ENCODE measurements at places on chromosomes 3 and 15. TPM values are rescaled to one million over a fixed set of nuclear protein-coding genes. Genes with fewer than 3 reads are reported as not detected.

DNA sequence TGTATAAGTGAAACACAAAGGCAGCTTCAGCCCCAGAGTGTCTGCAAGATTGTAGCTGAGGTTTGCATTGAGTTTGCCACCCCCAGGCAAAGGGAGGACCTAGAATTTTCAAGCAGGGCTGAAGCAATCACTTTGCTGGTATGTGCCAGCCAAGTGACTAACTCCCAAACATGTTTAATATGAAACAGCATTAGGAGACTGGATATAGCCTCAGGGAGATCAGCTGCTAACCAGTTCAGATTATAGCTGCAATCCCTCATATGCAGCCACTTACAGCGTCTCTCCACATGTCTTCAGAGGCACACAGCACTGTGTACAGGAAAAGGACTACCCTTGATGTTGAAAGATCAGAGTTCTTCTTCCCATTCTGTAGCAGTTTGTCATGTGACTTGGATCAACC lies 38.4 kb upstream of the PPP2R3A start:
- no peak for DNase-seq

DNA sequence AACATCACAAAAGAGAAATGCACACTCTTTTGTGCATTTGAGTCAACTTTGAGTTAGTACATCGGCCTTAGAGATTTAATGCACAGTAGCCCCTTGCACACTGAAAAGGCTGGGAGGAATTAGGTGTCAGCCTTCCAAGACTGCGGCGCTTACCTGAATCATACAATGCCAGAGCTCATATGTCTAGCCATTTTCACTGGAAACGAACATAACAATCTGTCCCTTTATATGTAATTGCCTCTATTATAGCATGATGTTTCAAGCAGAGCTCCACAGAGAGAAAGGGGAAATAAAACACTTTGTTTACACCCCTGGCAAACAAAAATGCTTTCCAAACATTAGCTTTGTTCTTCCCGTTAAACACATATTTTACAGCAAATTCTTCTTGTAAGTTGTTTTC lies 315.7 kb upstream of the SLCO3A1 start:
- DNase-seq: no peak

DNA sequence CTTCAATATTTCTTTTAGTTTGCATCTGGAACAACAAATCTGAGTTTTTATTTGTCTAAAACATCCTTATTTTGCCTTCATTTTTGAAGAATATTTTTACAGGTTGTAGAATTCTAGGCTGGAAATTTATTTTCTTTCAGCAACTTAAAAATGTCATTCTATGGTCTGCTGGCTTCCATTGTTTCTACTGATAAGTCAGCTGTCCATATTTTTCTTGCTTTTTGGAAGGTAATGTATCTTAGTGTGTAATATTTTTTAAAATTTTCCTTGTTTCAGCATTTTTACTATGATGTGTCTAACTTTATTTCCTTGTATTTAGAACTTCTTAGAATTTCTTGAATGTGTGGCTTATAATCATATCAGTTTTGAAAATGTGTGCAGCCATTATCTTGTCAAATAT lies 37.0 kb downstream of the SEMA6D start:
- no peak for DNase-seq

DNA sequence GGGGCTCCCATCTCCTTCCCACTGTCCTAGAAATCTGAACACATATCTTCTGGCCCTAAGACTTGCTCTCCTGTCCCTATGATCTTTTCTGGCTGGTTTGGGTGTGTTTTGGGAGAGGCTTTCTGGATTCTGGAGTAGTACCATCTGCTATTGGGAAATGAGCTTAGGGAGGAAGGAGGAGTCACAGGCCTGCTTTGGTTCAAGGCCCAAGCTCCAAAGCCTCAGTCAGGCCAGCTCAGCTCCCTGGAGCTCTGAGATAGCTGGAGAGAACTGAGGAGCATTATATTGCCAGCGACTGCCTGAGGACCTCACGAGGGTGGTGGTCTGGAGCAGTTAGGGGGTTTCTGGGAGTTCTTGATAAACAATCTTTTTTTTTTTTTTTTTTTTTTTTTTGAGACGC lies 18.7 kb downstream of the RASGRF1 start:
- DNase-seq: no peak

DNA sequence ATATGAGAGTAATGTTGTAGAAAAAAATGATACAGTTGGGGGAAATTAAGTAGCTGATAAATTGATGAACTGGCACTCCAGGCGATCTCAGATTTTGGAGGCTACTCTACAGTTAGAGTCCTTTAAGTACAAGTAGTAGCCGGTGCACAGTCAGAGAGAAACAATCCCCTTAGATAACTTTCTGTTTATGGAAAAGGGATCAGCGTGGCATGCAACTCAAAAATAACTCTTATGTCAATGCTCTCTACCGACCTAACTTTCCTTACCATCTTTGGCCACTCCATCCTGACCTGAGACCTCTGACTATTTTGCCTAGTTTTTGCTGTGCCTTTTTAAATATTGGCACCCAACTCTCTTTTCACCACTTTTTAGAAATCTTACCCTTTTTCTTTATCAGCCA lies 299.6 kb downstream of the UNC13C start:
- DNase-seq: no peak

- DNase-seq: no peak
Measured at GRCh38 chr15:31353931-31354330, 27.3 kb downstream of the KLF13 start.

- DNase-seq: peak; percentile 37
Measured at GRCh38 chr3:60594025-60594424, 657.2 kb downstream of the FHIT start.

DNA sequence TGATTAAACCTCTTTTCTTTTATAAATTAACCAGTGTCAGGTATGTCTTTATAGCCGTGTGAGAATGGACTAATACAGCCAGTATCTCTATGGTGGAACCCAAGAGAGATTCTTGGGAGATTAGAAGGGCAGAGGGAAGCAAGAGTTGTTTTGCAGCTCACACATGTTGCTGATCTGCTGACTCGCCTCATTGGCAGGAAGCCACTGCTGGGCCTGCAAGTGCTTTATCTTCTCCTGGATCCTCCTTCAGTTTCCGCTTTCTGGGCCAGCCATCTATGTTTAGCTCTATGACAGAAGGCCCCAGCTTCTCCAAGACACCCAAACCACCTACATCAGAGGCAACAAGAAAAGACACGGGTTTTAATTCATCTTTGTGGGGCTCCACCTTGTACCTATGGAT lies 23.4 kb upstream of the GALNT15 start:
- DNase-seq: peak; percentile 42

DNA sequence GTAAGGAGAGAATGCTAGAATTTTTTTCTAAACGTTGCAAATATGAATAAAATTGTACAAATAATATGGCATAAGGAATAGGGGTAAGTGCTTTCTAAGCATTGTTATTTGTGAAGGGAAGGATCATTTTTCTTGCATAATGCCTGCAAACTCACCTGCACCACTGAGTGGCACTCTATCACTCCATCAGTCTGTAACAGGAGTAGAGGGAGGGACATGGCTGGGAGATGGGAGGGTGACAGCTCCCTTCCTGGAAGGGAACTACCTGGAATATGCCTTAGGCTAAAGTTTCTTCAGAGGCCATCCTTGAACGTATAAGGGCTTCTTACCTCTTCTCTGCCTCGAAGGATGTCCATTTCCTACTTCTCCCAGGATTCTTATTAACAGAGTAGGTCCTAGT lies 3.0 kb downstream of the NAALADL2 start:
- DNase-seq: no peak

DNA sequence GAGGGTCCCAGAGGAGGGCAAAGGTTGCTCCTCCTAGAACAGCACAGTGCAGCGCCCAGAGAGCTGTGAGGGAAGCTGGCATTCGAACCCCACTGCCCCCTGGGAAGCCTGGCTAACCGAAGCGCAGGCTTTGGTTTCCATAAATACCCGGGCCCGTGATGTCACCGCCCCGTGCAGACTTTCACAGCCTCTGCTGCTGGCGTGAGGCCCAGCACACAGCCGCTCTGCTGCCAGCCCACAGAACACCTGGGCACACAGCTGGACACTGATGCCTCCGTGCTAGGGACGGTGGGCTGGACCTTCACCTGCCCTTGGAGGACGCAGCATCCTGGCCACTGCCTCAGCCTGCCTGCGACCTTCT lies 1.0 kb downstream of the IQSEC1 start:
- peak; percentile 56 for DNase-seq

GRCh38 chr15:26081758-26082220 lies 218.7 kb upstream of the ATP10A start:
- DNase-seq: no peak

DNA sequence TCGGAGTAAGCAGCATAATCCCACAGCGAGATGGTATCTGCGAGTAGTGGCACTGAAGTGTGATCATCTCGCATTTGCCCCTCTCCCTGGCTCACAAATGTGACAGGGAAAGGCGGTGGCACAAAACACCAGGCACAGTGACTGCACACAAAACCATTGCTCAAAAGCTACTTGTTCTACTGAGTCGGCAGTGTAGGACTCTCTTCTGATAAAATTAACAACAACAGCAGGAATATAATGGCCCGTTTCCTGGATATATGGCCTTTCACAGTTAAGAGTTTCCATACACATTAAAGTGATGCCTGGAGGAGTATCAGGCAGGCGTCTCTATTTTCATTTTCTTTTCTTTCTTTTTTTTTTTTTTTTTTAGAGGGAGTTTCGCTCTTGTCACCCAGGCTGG lies 69.0 kb downstream of the MYO1E start:
- no peak for DNase-seq

DNA sequence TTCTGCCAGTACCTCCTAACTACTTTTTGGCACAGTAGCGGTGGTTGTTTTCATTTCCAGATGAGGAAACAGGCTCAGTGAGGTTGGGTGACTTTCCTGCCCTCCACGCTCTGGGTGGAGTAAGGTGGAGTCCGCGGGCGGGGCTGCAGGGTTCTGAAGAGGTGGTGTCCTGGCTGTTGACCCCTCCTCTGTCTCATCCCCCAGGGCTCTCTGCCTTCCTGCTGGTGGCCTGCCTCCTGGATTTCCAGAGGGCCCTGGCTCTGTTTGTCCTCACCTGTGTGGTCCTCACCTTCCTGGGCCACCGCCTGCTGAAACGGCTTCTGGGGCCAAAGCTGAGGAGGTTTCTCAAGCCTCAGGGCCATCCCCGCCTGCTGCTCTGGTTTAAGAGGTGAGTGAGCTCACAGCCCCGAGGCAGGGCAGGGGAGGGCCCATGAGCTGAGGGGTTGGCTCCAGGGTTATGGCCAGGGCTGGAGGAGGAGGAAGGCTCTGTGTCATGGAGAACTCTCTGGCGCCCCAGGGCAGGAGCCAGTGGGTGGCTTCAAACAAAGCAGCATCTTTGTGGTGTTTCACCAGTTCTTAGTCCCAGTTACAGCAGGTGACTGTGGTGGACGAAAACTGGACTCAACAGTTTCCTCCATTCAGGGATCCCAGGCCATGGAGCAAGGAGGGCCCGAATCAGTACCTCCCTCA lies 10.4 kb downstream of the SLC28A1 start:
- DNase-seq: no peak

DNA sequence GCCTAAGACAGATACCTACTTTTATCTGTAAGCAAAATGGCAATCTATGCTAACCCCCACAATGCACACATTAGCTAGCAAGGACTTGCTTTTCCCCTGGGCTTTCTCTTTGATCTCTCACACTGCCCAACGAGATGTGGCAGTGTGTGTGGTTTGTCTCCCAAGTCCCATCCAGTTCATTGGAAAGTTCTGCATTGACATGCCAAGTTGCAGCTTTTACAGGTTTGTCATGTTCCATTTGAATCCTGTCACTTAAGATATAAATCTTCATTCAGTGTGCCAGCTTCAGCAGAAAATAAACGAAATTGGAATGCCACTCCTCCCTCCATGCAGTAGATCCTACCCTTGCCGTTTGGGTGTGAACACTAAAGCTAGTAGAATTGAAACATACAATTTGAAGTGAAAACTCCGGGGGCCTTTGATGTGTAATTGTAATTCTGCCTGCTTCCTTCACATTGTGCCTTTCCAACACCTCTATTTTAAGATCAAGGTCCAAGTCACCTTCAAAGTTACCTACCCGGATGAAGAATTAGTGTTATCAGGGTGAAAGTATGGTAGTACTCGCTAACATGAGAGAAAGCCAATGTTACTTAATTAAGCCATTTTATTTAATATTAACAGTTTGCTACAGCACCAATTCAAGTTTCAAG lies 130.9 kb upstream of the BHLHE40 start:
- DNase-seq: no peak

DNA sequence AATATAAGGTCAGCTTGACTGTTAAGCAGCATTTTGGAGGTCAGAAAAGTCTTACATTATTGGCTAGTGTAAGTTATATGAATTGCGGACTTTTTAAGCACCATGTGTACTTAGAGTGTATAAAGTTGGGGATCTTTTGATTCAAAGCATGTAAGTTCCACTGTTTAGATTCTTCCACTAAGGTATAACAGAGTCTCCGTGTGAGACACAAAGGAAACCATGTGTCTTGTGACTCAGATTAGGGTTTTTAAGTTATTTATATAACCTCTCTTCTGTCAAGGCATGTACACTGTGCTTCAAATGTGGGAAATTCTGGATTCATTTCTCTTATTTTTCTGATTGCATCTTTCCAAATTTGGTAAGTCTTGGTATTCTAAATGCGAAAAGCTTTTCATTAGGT lies 143.5 kb upstream of the SOX2 start:
- DNase-seq: no peak

- no peak for DNase-seq
Measured at GRCh38 chr3:57948080-57948671, 60.0 kb upstream of the FLNB start.

DNA sequence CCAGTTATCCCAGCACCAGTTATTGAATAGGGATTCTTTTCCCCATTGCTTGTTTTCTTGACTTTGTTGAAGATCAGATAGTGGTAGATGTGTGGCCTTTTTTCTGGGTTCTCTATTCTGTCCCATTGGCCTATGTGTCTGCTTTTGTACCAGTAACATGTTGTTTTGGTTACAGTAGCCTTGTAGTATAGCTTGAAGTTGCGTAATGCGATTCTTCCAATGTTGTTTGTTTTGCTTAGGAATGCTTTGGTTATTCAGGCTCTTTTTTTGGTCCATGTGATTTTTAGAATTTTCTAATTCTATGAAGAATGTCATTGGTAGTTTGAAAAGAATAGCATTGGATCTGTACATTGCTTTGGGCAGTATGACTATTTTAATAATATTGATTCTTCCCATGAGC lies 94.3 kb upstream of the CHMP2B start:
- DNase-seq: no peak

- no peak for DNase-seq
Measured at GRCh38 chr3:87267953-87268645, 8.3 kb downstream of the POU1F1 start.

DNA sequence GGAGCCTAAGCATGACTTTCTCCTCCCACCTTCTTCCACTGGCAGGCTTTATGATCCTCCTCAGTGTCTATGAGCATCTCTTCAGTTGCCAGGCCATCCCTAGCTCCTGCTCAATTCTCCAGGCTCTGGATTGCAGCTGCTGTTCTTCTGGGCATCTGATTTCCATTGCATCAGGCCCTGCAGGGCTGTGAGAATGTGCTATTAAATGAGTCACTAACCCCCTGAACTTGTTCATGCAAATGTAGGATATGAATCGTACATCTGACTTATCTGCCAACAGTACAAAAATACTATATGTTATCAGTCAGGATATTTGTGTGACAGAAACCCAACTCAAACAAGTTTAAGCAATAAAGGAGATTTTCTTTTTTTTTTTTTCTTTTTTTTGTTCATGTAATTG lies 11.9 kb downstream of the GPR176 start:
- no peak for DNase-seq

ZPLD1 gene
- not detected for polyA plus RNA-seq

ITGA11 gene
- polyA plus RNA-seq: 1.2 TPM

P2RY12 gene
- 3.1 TPM for polyA plus RNA-seq

SLC12A1 gene
- polyA plus RNA-seq: not detected

NANOGP8 gene
- polyA plus RNA-seq: not detected

ST8SIA2 gene
- 11.6 TPM for polyA plus RNA-seq

THAP10 gene
- 5.5 TPM for polyA plus RNA-seq

SLC6A1 gene
- polyA plus RNA-seq: 47.7 TPM
